Iris pigment epithelial cell (primary cell): ENCODE measurements at places on chromosomes 11 and 22.

DNA sequence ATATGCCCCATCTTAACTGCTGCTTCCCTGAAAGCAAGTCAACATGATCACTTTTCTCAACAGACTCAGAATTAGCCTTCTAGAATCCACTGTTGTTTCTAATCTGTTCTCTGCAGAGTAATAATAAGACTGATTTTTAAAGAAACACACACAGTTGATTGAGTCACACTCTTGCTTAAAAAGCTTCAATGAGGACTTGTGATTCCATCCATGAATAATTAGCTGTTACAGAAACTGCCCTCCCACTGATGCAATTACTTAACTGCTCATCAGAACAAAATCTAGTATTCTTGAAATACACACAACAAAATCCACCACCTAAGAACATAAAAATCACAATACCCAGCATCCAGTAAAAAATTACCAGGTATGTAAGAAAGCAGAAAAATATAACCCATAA is 100.5 kb upstream of the TIMP3 start:
- no peak for DNase-seq

DNA sequence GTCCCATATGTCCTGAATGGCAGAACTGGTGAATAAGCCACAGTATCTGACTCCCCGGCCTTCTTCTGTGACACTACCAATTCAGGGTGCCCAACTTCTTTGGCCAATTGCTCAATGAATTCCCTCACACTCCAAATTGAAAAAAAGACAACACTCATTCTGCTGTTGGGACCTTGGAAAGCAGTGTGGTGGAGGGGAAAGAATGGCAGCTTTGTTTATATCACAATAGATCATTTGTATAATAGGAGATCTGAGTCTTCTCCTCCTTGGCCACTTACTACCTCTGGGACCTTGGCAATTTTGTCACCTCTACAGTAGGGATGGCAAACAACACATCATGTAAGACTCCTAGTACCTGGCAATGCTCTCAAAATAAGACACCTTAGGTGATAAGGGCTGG is 64.6 kb downstream of the OPCML start:
- no peak for DNase-seq

DNA sequence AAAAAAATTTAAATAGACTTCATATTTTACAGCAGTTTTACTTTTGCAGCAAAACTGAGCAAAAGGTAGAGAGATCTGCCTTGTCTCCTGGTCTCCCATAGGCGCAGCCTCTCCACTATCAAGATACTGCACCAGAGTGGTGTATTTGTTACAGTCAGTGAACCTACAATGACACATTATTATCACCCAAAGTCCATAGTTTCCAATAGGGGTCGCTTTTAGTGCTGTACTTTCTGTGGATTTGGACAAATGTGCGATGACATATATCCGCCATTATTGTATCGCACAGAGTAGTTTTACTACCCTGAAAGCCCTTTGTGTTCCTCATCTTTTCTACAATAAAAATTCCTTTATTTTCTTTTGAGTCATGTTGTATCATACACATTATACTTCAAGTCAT is 153.2 kb upstream of the CCDC179 start:
- no peak for DNase-seq

- DNase-seq, result no peak
Measured at GRCh38 chr11:27212248-27212780, 150.7 kb downstream of the CCDC34 start.

GRCh38 chr11:3833449-3833848 is 7.3 kb downstream of the RHOG start:
- no peak for DNase-seq

- DNase-seq, result peak; percentile 76
Measured at GRCh38 chr11:115504276-115505158, at the start of gene CADM1. TSS of gene CADM1 (minus strand) at chr11:115504415.

DNA sequence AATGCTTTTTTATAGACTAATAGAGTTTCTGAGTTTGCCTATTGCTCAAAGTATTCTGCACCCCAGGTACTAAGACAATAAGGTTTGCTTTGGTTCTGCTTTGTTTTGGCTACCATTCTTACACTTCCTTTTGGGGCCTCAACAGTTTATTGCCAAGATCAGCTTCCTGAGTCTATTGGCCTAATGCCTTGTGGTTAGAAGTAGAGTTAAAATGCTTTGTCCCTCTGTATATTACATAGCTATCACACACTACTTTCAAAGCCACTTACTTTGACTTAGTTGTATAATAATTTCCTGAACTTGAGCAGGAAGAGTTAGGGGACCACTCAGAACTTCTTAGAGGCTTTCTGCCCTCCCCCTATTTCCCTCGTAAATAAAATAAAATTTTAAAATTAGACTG is 96.5 kb downstream of the DLG2 start:
- no peak for DNase-seq

- no peak for DNase-seq
Measured at GRCh38 chr22:31333641-31334040, 12.5 kb downstream of the PATZ1 start.

GRCh38 chr11:75615751-75616150 is 53.1 kb downstream of the MAP6 start:
- no peak for DNase-seq

DNA sequence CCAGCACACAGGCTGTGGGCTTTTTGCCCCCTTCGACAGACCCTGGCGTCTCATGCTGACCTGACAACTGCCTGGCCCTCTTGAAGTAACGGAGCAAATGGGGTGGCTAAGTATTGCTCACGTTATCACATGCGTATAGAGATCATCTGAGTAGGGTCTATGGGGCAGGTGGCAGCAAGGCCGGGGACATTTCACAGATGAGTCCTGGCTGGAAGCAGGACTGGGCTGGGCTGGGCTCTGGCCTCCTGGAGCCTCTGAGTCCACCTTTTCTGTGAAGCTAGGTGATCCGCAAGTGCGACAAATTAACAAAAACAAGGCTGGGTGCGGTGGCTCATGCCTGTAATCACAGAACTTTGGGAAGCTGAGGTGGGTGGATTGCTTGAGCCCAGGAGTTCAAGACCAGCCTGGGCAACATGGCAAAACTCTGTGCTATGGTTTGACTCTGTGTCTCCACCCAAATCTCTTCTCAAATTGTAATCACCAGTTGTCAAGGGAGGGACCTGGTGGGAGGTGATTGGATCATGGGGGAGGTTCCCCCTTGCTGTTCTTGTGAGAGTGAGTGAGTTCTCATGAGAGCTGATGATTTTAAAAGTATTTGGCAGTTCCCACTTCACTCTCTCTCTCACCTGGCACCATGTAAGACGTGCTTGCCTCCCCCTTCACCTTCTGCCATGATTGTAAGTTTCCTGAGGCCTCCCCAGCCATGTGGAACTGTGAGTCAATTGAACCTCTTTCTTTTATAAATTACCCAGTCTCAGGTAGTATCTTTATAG is 122.0 kb downstream of the MPPED1 start:
- no peak for DNase-seq

- DNase-seq, result no peak
Measured at GRCh38 chr11:119845305-119845704, 116.3 kb upstream of the NECTIN1 start.

DNA sequence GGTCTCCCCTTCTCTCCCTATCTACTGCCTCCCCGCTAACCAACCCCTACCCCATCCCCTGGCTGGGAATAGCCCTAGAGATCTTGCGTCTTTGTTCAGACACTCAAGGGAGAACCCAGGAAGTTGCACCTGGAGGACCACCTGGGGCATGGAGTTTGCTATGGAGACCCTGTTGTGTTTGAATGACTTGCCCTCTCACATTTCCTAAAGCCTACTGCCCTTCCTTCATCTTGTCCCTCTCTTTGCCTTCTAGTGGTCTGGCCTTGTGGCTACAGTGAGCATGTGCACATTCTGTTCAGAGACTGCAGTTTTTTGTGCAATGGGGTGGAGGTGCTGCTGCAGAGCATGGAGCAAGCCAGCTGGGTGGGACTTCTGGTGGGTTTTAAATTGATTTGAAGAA is 42.5 kb downstream of the ZNRF3 start:
- DNase-seq, result no peak

- peak; percentile 86 for DNase-seq
Measured at GRCh38 chr11:114307524-114308203, 11.5 kb downstream of the NNMT start.

- DNase-seq, result no peak
Measured at GRCh38 chr22:44963832-44964721, 45.7 kb downstream of the PHF21B start.

DNA sequence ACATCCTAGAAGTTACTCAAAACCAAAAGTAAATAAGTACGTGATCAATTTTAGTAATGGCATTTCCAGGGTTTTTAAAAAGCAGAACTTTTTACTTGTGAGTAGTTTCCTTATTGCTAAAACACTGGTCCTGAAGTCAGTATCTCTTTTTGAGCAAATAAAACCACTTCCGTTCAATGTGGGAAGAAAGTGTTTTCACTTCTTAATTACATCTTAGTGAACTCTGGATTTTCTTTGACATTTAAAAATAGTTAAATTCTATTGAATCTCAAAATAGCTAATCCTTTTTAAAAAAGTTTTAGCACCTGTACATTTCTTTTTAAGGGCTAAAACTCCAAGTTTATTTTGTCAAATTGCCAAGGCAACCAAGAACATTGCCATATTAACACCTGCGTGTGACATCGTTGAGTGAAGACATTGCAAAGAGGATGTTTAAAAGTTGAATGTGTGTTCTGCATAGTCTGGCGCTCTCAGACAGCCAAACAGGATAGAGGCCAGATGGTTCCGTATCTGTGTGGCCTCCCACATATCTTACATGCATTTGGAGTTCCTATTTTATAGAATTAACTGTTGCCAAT is 17.2 kb upstream of the OR5B21 start:
- no peak for DNase-seq

DNA sequence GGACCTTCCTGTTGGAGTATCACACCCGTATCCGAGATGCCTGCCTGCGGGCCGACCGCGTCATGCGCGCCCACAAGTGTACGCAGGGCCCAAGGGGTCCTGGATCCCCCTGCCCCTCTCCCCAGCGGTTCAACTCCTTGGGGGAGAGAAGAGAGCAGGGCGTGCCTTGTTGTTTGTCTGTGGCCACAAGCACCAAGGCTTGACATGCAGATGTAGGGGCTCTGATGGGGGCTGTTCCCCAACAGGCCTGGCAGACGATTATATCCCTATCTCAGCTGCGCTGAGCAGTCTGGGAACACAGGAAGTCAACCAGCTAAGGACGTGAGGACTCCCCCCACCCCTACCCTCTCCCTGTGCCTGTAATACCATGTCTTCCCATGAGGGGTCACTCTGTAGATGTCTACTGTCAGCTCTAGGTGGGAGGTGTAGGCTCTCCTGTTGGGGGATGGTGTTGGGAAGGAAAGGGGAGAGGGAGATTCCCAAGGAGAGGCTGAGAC is 6.8 kb downstream of the CFL1 start:
- no peak for DNase-seq

- peak; percentile 36 for DNase-seq
Measured at GRCh38 chr11:113805640-113806039, 26.0 kb downstream of the CLDN25 start.
